ENCODE measurements at places on chromosomes 3 and 15.

DNA sequence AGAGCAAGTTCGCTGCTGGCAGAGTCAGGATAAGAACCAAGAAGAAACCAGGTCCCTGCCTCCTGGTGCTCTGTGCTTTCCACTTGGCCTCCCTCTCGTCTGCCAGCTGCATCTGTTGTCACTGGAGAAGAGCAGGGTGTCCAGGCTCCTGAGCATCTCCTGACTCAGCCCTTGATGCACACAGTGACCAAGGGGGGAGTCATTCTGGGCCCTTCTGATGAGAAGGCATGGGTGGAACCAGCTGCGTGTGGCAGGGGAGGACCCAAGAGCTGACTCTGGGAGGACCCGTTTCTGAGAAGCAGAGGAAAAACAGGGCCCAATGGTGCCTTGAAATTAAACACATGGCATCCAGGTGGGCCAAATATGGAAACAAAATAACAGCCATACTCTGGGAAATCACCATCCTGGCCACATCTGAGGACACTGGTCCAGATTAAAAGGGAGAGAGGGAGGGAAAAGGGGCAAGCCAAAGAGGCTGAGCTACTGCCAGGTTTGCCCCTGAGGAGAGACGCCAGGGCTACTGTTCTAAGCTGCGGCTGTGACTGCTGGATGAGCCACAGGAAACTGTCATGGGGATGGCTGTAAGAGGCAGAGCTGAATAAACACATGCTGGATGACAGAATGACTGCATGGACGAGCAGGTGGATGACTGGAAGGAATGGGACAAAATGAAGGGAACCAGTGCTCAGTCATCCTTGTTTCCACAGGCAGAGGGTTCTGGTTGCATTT lies 58.1 kb upstream of the CA12 start:
- DNase-seq, result peak; percentile 79

DNA sequence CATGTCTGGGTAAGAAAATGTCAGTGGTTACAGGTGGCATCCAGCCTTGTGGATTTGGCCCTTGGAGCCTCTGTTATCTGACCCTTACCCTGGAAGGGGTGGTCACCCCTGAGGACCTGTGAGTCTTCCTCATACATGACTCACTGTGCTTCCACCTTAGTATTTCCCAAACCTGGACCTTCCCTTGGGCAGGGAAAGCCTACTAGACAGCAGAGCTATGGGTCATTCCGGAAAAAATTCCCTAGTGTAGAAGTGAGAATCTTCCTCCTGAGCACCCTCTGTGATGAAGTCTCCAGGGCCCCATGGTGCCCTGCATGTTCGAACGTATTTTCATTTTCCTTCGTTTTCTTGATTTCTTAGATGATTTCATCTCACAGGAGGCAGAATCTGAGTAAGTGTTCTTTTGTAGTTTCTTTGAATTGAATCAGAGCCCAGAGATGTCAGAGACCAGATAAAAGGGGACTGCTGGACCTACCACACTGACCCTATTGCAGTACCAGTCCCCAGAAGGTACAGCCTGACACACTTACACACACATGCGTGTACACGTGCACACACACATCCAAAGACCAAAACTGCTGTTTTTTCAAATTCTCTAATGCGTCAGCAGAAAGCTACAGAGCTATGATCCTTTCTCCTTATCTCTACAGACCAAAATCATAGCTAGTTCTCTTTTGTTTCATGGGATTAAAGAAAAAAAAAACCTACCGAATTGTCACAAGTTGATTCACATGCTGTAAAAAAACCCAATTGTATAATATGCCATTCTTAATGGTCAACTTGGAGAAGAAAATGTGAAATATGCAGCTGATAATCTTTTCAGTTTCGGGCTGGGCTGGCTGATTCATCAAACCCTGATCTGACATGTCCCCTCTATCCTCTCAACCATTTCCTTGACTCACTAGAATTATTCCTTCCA lies 50.5 kb upstream of the ARHGEF3 start:
- DNase-seq, result no peak

- no peak for DNase-seq
These were observed 557.5 kb downstream of the GOLGA6L6 start for GRCh38 chr15:19984101-19984500.

DNA sequence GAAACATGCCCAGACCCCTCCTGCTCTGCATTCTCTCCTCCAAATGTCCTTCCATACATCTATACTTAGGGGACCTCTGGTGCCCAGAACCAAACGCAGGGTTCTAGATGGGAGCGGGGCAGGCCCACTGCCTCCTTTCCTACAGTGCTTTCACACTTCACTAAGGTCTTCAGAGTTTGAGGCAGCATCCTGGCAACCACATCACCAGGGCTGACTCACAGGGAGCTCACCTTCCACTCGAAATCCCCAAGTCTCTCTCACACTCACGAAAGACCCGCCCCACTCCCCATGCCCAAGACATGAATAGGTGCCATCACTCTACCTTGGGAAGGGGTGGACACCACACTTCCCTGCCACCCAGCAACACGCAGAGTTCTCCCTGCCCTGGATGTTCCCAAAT lies 18.9 kb downstream of the HOMER2 start:
- DNase-seq, result no peak

DNA sequence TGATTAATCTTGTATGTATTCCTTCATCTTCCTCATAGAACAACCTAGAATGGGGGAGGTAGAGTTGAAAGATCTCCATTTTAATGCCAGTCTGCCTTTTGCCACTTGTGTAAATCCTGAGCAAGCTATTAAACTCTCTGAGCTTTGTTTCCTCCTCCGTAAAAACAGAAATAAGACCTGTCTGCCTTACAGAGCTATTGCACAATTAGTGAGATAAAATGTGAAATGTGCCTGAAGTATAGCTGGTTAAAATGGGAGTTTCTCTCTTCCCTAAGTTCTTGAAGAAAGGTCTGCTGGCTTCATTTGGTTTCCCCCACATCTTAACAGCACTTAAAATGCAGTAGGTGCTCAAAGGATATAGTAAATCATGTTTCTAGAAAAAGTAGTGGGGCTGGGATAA lies 19.0 kb downstream of the ALDH1A2 start:
- DNase-seq, result no peak

DNA sequence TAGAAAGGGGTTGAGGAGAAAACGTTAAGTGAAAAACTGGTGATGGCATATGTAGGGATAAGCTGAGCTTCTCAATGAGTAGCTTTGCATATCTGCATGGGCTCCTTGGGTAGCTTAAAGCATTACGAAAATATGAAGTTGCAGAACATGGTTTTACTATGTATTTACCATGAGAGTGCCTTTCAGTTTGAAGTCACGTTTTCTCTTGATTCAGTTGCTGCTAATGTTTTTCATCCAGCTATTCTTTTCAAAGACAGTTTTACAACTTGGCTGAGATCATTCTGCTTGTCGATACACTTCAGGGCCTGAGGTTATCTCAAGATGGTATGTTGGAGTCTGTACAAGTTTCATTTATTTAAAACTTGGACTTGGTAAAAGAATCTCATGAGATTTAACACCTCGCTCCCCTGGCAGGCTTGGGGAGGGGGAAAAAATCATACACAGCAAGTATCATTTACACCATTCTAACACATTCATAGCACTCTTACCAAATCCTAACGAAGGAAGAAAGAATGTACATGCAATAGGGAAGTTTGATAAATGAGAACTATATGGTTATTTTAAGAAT lies 103.3 kb upstream of the CMC1 start:
- DNase-seq, result no peak

GRCh38 chr3:196081002-196081833 lies 672 bp downstream of the TFRC start:
- DNase-seq, result peak; percentile 87

GRCh38 chr3:154943981-154944380 lies 136.1 kb upstream of the MME start:
- DNase-seq, result no peak

GRCh38 chr3:124607163-124607562 lies 123.1 kb upstream of the UMPS start:
- DNase-seq, result no peak

DNA sequence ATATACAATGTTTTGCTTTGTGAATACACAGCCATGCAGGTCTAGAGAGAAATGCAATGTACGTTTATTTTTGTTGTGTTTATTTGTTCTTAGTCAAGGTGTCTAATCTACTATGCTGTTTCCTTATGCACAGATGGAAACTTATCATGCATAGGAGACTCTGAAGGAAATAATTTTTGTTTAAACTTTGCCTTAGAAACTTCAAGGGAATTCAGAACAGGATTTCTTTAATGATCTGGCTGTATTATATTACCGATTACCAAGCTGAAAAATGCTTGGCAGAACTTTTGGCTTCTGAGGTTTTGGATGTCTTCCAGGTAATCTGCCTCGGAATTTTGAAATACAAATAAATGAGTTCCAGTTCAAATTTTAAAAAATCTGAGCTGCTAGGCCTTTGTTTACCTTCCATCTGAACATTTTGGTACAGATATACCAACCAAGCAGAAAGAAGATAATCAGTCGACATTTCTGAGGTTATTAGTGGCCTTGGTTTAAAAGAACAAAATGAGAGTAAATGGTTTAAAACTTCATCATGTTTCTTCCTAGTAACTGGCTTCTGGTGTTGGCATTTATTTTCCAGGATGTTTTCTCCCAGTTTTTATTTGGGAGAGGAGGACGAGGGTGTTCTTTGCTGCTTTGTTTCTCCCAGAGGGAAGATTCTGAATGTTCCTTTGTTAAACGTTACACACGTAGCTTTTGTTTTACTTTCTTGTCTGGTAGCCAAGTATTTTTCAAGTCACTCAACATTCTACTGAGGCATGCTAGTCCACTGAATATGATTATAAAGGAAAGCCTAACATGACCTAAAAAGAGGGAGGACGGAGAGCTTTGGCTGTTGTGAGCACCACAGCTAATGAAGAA lies 421.8 kb upstream of the TBL1XR1 start:
- no peak for DNase-seq

DNA sequence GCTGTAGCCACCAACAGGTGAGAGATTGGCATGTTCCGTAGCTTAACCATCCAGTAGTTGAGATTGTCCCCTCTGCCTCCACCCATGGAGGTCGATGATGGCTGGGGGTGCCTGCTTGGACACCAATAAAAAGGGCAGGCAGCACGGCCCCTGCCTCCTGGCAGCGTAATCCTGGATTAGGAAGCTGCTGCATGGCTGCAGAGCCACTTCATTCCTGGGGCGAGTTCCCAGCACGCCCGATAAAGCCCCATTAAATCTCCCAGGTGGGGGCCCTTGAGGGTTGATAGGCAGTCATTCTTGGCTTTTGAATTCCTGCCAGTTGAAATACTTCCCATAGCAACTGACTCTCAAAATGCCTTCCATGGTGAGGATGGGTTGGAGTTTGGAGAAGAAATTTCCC lies 67.8 kb downstream of the PLXNA1 start:
- DNase-seq, result no peak

GRCh38 chr3:195752066-195752465 lies 31.3 kb downstream of the MUC20 start:
- no peak for DNase-seq
